ENCODE measurements at places on chromosomes 13 and 19.

- DNase-seq: no peak
These were observed 8.0 kb downstream of the FXYD3 start for GRCh38 chr19:35123573-35123972.

DNA sequence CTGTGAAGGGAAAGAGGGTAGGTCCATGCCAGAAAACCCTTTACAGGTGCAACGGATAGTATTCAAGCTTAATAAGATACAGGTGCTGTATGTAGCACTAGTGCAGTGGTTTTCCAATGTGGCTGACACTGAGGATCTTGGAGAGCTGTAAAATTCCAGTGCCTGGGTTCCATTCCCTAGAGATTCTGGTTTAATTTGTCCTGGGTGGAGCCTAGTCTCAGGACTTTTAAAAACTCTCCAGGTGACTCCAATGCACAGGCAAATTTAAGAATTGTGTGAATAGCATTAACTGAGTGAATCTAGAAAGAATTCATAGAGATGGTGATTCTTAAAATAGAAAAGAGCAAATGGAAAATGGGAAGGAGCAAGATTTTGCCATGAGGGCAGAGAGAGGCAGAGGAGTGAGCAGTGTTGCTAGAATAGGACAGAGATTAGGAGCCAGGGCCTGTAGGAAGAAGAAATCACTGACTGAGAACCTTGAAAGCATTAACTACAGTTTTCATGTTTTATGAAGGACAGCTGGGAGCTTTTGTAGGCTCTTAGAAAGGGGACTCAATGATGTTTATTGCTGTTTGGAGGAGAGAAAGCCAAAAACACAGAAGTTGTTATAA is 261.8 kb downstream of the DLEU7 start:
- no peak for DNase-seq

DNA sequence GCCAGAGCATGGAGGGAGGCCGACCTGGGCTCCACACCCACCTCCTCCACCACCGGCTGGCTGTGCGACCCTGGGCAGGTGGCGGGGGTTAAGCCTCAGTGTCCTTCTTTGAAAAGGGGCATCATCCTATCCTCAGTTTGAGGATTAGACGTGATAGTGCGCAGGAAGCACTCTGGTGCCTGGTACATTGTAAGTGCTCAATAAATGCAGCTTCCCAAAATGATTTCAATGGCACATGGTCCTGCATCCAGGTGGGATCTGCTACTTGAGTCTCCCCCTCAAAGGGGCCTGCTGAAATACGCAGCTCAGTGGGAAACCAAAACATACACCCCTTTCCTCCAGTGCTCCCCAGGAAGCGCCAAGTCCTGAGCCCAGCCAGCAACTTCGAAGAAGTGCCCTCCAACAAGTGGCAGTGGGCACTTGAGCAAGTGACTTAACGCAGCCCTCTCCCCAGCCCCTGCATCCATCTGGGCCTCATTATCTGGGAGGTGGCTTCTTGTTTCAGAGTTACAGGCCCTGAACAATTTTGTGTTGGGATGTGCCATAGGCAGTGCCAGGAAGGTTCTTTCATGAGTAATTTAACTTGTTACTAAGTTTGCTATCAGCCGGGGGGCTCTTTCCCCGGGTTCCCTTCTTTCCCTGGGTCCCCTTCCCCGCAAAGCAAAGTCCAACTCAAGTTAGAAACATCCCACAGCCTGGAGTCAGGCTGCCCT is 17.9 kb downstream of the ACTN4 start:
- no peak for DNase-seq

- no peak for DNase-seq
These were observed 221.7 kb downstream of the COG6 start for GRCh38 chr13:39877134-39877533.

GRCh38 chr19:6551607-6552450 is 21.0 kb downstream of the TNFSF9 start:
- peak; percentile 32 for DNase-seq

- no peak for DNase-seq
These were observed 77.5 kb downstream of the C13orf42 start for GRCh38 chr13:51033421-51034185.

DNA sequence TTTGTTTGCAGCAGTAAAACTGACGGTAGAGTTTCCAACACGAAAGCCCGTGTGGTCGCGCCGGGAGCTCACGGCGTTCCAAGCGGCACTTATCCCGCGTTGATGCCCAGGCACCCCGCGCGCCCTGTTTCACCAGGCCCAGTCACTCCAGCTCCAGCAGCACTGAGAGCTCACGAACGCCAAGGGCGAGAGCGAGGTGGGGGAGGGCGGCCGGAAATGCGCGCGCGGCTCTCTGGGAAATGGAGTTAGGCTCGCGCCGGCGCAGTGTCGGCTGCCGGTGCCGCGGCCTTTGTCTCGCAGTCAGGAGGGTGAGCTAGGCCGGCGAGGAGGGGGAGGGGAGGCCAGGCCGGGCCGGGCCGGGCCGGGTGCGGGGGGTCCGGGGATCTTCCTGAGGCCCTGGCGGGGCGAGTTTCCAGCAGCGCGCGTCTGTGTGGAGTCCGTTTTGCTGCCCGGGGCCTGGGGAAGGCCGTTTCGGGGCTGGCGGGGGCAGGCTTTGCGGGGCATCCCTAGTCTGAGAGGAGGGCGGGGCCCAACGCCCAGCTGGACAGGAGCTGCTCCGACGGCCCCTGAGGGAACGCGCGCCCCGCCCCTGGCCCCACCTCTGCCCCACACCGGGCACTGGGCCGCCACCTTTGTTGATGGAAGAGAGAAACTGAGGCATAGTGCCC is at the start of gene ZNF135:
TSS of gene ZNF135 (plus strand) at position 280 of the 668 bp plus-strand sequence. CDS start 721 bp downstream, outside the sequence.
- peak; percentile 52 for DNase-seq

DNA sequence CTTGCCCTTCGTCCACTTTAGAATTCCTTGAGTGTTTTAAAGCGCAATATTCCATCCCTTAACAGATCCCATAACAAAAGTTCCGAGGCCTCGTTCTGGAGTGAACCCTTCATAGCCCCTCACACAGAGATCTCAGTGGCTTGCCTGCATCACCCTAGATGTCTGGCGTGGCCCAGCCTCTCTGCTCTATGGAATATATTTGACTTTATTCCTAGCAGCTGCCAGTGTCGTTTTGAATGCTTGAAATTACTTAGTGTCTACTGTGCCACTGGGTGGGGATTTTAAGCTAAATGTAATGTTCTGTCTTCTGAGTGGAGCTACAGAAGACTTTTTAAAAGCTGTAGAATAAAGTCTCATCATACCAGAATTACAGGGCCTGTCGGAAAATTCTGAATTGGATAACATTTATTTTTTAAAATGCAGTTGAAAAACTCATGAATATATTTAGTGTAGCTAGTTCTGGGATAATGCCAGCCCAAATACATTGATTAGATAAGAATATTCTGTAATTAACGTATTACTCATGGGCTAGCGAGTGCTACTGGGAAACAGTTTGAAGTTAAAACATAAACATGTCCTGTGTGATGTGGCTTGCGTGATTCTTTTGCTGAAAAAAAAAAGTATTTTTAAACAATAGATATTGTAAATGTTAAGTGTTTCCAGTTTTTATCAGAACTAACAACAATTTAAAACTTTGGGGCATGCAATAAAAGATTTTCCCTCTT is 111.8 kb downstream of the ESD start:
- DNase-seq: no peak

GRCh38 chr13:23678795-23679194 is 108.6 kb downstream of the TNFRSF19 start:
- DNase-seq: no peak

DNA sequence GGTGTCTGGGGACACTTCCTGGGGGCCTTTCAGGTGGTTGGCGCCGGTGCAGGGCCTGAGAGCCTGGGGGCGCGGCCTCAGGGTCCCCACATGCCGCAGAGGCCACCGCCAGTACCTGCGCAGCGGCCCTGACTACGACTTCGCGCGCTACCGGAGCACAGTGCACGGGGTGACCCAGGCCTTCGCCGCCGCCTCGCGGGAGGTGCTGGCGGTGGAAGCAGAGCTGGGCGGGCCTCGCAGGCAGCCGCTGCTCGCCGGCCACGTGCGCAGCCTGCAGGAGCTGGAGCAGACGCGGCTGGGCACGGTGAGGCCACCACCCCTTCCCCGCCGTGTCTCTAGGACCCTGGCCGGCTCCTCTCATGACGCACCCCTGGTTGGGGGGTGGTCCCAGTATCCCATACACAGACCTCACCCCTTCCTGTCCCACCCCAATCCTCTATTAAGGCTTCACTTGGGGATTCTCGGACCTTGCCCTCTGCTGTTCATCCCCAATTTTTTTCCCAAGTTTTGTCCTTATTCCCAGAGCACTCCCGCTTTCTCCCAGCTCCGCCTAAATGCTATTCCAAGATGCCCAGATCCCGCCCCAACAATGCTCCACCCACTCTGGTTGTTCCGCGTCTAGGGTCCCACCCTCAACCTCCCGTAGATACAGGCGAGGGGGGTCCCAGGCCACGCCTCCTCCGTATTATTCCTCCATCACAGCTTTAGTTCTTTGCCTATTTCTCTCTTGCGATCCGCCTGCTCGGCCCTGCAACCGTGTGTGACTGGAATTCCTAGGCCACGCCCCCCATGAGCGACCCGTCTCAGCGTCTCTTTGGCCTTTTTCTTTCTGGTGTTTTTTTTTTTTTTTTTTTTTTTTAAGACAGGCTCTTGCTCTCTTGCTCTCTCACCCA is 1.0 kb downstream of the REX1BD start:
- DNase-seq: peak; percentile 68
